ENCODE measurements at places on chromosomes 6 and 20. TPM values are rescaled to one million over a fixed set of nuclear protein-coding genes. Genes with fewer than 3 reads are reported as not detected.

- DNase-seq: no peak
- peaks cover 21% of the 10 kb centered on the region for H3K27me3 ChIP-seq
- H3K4me3 ChIP-seq: no peak overlapping the region
These were observed 456.2 kb upstream of the SULF2 start for GRCh38 chr20:48241482-48241881.

Gene TRIM10
- total RNA-seq: 0.98 TPM

- no peaks in the 10 kb centered on the region for H3K36me3 ChIP-seq
- H3K4me1 ChIP-seq: no peaks in the 10 kb centered on the region
- H3K27me3 ChIP-seq: no peaks in the 10 kb centered on the region
- no peak overlapping the region for H3K27ac ChIP-seq
These were observed 19.4 kb upstream of the MUC21 start for GRCh38 chr6:30964075-30964474.

DNA sequence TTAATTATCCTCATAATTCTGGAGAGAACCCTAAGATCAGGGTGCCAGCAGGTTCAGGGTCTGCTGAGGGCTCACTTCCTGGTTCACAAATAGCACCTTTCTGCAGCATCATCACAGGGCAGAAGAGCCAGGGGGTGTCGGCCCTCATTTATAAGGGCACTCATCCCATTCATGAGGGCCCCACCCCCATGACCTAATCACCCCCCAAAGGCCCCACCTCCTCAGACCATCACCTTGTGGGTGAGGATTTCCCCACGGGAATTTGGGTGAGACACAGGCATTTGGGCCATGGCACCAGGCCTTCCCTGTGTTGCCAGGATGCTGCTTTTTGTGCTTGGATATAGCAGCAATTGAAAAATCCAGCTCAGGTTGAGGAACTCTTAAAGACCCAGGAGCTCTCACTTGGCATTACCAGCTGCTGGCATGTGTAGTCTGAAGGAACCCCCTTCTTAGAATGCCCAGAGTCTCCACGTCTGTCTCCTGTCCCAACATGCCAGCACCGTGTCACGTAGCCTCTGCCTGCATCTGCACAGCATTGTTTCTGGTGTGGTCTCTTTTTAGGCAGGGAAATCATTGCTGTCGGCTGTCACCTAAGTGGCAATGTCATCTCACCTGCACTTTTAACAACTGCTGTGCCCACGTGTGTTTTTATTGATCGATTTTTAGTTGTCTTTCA, 71.5 kb downstream of the RPP40 start:
- H3K4me3 ChIP-seq: no peak overlapping the region
- peaks cover 12% of the 10 kb centered on the region for H3K4me1 ChIP-seq
- DNase-seq: no peak
- H3K27me3 ChIP-seq: no peaks in the 10 kb centered on the region
- no peak overlapping the region for H3K27ac ChIP-seq
- no peaks in the 10 kb centered on the region for H3K36me3 ChIP-seq

Gene ADGB
- total RNA-seq: not detected

- no peak for DNase-seq
- H3K4me1 ChIP-seq: peaks cover 20% of the 10 kb centered on the region
- H3K4me3 ChIP-seq: no peak overlapping the region
- H3K27me3 ChIP-seq: no peaks in the 10 kb centered on the region
- H3K27ac ChIP-seq: no peak overlapping the region
- H3K36me3 ChIP-seq: peaks cover 37% of the 10 kb centered on the region
These were observed 2.5 kb downstream of the MEA1 start for GRCh38 chr6:43011207-43011606.

DNA sequence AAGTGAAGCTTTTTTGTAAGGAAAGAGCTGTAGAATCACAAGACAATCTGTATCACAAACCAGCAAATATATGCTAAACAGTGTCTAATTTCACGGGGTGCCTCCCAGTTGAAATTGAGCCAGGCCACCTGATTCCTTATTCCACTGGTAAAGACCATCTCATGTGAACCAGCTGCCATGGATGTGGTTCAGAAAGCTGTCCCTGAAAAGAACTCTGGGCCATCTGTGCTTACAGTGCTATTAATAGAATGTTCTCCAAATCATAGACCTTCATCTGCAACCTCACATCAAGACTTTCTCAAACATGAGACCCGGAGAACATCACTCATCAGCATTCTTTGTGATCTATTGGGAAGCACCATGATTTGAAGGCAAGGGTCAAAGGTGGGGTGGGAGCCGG, 89.7 kb downstream of the FBXO5 start:
- no peak overlapping the region for H3K4me3 ChIP-seq
- no peak overlapping the region for H3K27ac ChIP-seq
- no peaks in the 10 kb centered on the region for H3K36me3 ChIP-seq
- DNase-seq: no peak
- no peaks in the 10 kb centered on the region for H3K4me1 ChIP-seq

- no peak for DNase-seq
- H3K27me3 ChIP-seq: 0 out of 2 replicates have a peak, but pooled peaks cover 4% of the 10 kb centered on the region
- H3K4me1 ChIP-seq: no peaks in the 10 kb centered on the region
- no peak overlapping the region for H3K27ac ChIP-seq
- H3K36me3 ChIP-seq: no peaks in the 10 kb centered on the region
- H3K4me3 ChIP-seq: no peak overlapping the region
These were observed 852 bp downstream of the CST4 start for GRCh38 chr20:23687986-23688385.

- no peaks in the 10 kb centered on the region for H3K36me3 ChIP-seq
- DNase-seq: no peak
- H3K27ac ChIP-seq: no peak overlapping the region
- H3K4me1 ChIP-seq: peaks cover 2% of the 10 kb centered on the region
- no peaks in the 10 kb centered on the region for H3K27me3 ChIP-seq
- no peak overlapping the region for H3K4me3 ChIP-seq
These were observed 327.2 kb downstream of the HTR1B start for GRCh38 chr6:77136086-77136485.

DNA sequence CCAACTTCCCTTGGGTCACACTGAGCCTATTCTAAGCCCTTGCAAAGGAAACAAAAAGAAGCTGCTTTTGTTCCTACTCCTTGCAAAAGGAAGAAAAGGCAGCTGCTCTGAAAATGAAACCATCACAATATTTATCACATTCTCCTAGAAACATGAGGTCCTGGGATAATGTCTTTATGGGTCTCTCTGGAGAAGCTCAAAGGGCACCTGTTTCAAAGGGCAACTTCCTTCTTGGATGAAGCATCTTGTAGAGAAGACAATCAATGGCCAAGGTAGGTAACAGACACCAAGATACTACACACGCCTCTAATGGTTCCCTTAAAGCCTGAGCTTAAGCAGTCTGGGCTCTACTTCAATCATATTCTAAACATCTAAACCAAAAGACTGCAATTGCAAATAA, 10.4 kb downstream of the ELOVL5 start:
- no peaks in the 10 kb centered on the region for H3K36me3 ChIP-seq
- H3K27ac ChIP-seq: no peak overlapping the region
- H3K4me3 ChIP-seq: no peak overlapping the region
- H3K4me1 ChIP-seq: no peaks in the 10 kb centered on the region

- no peak overlapping the region for H3K4me3 ChIP-seq
- H3K4me1 ChIP-seq: no peaks in the 10 kb centered on the region
- H3K27me3 ChIP-seq: no peaks in the 10 kb centered on the region
- no peak overlapping the region for H3K27ac ChIP-seq
- DNase-seq: no peak
These were observed 79.2 kb upstream of the PLN start for GRCh38 chr6:118468682-118469465.

Gene SEL1L2
- total RNA-seq: not detected

DNA sequence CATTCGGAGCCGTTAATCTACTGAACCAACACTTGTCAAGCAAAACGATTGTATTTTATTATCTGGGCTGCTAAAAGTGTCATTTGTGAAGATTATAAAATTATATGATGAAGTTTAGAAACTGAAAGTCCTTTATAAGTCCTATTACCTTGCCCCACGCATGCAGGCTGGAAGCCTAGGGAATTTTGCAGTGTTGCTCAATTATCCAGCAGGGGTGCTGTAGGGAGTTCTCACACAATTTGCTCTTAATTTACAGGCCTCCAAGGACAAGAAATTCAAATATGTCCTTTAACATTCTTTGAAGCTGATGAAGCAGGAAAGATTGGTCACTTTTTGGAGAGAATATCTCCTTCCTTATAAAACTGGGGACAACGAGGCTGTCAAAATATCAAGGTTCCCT, 368.9 kb downstream of the LMBRD1 start:
- DNase-seq: no peak
- no peaks in the 10 kb centered on the region for H3K4me1 ChIP-seq
- H3K4me3 ChIP-seq: no peak overlapping the region
- H3K27me3 ChIP-seq: no peaks in the 10 kb centered on the region
- no peak overlapping the region for H3K27ac ChIP-seq
- no peaks in the 10 kb centered on the region for H3K36me3 ChIP-seq

Gene SLC2A10
- total RNA-seq: 0.05 TPM

DNA sequence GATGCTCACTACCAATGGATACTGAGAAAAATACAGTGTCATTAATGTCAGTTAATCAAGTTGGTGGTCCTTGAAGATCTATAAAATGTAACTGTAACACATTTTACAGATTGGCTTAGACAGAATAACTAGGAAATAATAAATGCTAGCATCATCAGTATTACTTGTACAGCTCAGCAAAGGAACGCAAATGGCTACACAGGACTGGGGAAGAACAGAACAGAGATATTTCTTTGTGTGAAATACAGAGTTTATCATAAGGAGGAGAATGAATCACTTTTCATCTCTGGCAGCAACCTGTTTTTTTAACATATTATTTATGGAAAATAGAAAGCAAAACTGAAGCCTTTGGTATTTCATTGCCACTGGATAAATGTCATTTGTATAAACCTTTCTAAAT, 8.2 kb upstream of the QKI start:
- no peaks in the 10 kb centered on the region for H3K36me3 ChIP-seq
- H3K27me3 ChIP-seq: no peaks in the 10 kb centered on the region

Gene CLDN20
- total RNA-seq: not detected

Gene MYO6
- total RNA-seq: 44.1 TPM

GRCh38 chr6:44054721-44055559, 72.3 kb downstream of the MRPL14 start:
- H3K27ac ChIP-seq: no peak overlapping the region
- peaks cover 34% of the 10 kb centered on the region for H3K4me1 ChIP-seq
- H3K4me3 ChIP-seq: no peak overlapping the region
- H3K27me3 ChIP-seq: no peaks in the 10 kb centered on the region
- no peak for DNase-seq
- no peaks in the 10 kb centered on the region for H3K36me3 ChIP-seq

Gene GMDS
- total RNA-seq: 34.4 TPM

Gene RSPO3
- not detected for total RNA-seq

DNA sequence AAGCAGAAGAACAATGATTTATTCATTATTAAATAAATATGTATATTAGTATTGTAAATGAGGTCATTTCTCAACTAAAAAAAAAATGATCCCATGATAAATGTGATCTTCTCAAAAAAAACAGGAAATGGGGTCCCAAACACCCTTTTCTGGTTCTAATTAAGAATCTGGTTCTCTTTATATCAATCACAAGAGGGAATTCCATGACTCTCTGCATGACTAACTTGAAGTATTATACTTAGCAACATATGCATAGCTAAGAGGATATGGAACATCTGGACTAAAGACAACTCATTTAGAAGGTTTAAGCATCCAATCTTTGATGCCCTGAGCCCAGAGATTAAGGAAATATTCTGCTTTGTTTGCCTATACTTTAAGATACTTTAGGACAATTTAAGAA, 89.7 kb upstream of the EMILIN3 start:
- no peaks in the 10 kb centered on the region for H3K4me1 ChIP-seq
- no peak overlapping the region for H3K4me3 ChIP-seq
- DNase-seq: no peak

DNA sequence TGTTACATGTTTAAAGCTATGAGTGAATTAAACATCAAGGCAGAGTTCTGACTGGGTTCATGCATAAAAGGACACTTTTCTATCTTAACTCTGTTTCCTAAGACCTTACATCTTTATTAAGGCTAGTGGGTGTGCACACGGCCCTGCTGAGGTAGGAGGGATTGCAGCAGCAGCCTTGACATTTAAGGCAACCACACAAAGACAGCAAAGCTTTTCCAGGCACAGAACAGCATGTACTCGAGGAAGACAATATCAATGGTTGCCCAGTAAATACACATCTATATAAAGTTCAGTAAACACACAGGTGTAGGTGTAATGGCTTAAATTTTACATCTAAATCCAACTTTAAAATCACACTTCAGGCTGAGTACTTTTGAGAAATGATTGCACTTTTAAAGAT, 79.8 kb upstream of the LOC128125822 start:
- no peak for DNase-seq
- no peaks in the 10 kb centered on the region for H3K27me3 ChIP-seq
- H3K27ac ChIP-seq: no peak overlapping the region
- H3K4me1 ChIP-seq: peaks cover 51% of the 10 kb centered on the region
- no peak overlapping the region for H3K4me3 ChIP-seq

DNA sequence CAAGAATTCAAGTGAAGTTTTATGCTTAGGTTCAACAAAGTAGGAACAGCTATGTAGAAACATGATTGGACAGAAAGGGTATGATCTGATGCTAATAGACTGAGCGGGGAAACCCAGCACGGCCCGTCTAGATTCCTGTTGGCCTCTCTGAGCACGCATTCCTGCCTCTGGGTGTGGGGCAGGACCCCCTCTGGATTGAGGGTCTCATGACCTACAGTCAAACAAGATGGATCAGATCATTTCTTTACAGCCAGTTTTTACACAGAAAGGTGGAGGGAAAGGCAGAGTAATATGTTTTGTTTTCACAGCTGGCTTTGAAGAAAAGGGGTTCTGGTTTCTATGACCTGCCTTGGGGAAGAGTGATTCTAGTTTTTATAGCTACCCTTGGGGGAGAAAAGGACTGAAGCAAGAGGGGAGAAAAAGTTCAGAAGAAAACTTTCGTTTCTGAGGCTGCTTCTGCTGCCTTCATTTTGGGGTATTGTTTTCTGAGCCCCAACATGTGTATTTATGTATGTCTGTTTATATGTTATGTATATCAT, 99.6 kb upstream of the SLC22A16 start:
- no peak for DNase-seq
- H3K4me3 ChIP-seq: no peak overlapping the region
- no peaks in the 10 kb centered on the region for H3K27me3 ChIP-seq
- H3K36me3 ChIP-seq: no peaks in the 10 kb centered on the region
- no peak overlapping the region for H3K27ac ChIP-seq

DNA sequence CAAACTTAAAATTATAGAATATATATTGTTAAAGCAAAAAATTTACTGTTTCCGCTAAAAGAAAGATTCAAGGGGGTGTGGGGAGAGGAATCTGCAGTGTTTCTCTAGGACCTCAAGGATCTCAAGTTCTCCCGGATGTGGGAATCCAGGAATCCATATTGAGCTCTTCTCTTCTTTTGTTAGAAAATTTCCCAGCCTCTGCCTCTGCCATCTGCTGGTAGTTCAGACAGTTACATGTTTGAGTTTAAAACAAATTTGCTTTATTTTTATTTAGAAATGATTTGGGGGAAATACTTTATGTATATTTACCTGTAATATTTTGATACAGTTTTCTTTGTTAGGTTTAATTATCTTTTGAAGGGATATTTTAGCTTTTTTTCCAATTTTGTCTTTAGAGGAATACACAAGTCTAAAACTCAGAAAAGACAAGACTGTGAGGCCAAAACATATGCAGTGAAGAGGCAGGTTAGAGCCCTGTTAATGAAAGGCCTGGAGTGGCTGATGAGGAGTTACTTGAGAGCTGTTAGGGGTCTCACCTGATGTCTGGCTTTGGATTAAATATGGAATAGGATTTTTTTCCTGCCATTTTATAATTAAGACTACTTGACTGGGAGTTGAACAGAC, 268.8 kb downstream of the ARID1B start:
- peaks cover 3% of the 10 kb centered on the region for H3K4me1 ChIP-seq
- H3K36me3 ChIP-seq: no peaks in the 10 kb centered on the region
- peak; percentile 41 for DNase-seq
- H3K27me3 ChIP-seq: no peaks in the 10 kb centered on the region
- H3K4me3 ChIP-seq: no peak overlapping the region

Gene GNAS-AS1
- total RNA-seq: not detected

Gene PACRG
- 0.71 TPM for total RNA-seq

Data from HCT116 (cell line).